RPMI7951 (cell line): ENCODE measurements at places on chromosomes 11 and 22.

DNA sequence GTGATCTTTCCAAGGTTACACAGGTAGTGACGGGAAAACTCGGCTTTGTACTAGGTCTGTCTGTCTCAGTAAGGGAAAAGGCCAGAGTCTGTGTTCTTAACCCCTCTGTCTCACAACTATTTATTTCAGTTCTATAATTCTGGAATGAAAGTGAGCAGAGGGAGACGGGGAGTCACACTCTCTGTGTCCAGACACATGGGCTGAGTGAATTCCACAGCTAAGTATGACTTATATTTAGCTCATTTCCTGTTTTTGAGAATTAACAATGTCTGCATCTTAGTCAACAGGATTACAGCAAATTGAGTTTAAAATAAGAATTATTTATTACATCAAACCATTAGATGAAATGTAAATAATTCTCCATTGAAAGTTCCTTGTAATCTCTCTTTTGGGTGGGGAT lies 62.5 kb upstream of the OR4B1 start:
- peak; percentile 24 for DNase-seq

DNA sequence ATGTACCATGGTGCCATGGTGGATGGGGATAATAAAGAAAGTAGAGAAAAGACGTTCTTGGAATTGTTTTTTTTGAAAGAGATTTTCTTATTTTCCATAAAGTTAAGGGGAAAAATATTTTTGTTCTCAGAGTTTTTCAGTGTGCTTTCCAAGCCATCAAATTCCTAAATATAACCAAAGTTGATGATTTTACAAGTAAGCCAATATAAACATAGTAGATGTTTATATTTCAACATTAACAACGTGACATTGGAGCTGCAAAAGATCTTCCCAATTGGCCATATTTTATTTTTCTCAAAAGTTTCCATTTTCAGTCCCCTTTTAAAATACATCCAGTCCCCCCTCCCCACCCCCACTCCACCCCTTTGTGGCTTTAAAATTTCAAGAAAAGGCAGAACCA lies 80.9 kb upstream of the PICALM start:
- no peak for DNase-seq

DNA sequence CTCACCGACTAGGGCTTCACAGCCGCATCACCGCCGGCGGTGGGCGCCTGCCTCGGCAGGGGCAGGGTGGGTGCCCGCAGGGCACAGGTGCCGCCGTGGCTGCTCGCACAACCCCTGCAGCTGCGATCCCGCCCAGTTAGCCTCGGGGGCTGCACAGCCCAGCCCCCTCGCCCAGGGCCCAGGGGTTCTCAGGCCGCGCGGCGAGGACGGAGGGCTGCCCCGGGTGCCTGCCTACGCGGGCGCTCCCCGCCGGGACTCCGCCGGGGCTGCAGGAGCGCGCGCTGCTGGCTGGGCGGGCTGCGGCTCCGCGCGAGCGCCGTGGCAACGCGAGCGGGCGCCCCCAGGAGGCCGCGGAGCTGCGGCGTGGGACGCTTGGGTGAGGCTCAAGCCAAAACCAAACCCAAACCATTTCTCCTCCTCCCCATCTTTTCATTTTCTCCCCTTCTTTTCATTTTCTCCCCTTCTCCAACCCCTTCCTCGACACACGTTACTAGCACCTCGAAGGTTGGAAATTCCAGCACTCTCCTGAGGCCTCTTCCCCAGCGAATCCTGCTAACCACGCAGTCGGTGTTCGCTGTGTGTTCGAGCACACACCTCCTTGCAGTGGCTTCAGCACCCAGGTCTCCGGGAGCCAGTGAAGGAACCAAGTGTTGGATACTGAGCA lies at the start of gene MICAL3:
Gene MICAL3 (minus strand): TSS at position 286 of the 664 bp plus-strand sequence. CDS start 117,749 bp downstream, outside the sequence.
- DNase-seq, result peak; percentile 66

GRCh38 chr11:4637662-4638047 lies 378 bp downstream of the OR51D1 start:
- no peak for DNase-seq

DNA sequence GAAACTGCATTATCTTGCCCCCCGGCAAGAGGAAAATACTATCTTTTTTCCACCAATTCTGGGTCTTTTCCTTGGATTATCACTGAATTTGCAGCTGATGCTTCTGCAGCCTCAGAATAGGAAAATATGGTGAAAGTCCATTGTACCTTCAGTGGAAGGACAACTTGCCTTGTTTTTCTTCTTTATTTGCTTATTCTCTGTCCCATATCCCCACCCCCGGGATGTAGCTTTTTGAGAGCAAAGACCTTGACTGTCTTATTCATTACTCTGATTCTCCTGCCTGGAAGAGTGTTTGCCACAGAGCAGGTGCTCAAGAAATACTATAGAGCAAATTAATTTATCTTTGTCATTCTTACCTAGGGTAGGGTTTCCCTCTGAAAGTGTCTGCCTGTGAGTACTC lies 29.5 kb downstream of the UBASH3B start:
- no peak for DNase-seq

DNA sequence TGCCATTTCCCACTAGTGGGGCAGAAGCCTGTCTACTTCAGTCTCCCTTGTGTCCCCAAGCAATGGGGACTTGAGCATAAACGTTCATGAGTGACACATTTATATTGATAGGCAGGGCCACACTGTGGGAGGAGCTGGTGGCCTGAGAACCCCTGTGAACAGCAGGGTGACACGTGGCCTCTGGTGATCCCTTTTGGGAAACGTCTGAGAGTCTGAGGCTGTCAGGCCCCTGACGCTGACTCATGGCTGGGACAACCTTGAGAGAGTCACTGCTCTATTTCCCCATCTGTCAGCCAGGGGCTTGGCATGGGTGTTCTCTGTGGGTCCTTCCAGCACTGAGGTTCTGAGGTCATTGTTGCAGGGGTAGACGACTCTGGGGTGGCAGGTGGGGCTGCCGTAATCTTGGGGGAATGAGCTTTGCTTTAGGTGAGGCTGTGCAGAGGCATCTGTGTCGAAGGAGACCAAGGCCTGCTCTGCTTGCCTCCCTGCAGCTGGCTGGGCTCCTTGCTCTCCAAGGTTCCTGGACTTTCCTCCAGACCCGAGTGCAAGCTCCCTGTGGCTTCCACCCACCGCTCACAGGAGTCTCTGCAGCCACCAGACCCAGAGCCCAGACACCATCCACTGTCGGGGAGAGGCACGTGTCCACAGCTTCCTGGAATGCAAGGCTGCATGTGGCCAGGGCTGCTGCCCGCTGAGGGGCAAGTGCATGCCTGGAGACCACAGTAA lies 54.7 kb downstream of the SMIM38 start:
- DNase-seq, result peak; percentile 27

- DNase-seq, result no peak
These were observed 7.6 kb upstream of the NUCB2 start for GRCh38 chr11:17268902-17269301.
